Right renal cortex interstitium (tissue), 3 donors: ENCODE measurements at places on chromosomes 7 and 10.

- DNase-seq = no peak
These were observed 93.3 kb upstream of the DUSP5 start for GRCh38 chr10:110404413-110404812.

DNA sequence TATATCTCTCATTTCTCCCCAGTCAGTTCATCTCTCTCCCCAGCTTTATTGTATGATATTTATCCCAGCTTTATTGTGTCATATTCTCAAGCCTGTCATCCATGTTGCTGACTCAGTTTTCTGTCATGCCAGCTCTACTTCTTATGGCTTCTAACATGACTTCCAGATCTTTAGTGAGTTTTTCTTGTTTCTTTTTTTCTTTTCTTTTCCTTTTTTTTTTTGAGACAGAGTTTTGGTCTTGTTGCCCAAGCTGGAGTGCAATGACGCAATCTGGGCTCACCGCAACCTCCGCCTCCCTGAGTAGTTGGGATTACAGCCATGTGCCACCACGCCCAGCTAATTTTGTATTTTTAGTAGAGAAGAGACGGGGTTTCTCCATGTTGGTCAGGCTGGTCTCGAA, 28.7 kb upstream of the CALU start:
- DNase-seq = no peak

GRCh38 chr7:146331369-146331768, 214.8 kb downstream of the CNTNAP2 start:
- DNase-seq = no peak

DNA sequence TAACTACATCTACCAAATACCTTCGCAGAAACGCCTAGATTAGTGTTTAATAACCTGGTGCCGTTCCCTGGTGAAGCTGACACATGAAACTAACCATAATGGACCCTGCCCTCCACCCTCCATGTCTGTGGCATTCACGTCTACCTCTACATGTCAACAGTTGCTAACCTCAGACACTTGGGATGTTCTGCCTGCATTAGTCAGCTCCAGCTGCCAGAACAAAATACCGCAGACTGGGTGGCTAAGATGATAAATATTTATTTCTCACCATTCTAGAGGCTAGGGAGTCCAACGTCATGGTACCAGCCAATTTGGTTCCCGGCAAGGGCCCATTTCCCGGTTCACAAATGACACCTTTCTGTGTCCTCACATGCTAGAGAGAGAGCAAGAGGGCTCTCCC, 118.5 kb upstream of the CHST15 start:
- no peak for DNase-seq

DNA sequence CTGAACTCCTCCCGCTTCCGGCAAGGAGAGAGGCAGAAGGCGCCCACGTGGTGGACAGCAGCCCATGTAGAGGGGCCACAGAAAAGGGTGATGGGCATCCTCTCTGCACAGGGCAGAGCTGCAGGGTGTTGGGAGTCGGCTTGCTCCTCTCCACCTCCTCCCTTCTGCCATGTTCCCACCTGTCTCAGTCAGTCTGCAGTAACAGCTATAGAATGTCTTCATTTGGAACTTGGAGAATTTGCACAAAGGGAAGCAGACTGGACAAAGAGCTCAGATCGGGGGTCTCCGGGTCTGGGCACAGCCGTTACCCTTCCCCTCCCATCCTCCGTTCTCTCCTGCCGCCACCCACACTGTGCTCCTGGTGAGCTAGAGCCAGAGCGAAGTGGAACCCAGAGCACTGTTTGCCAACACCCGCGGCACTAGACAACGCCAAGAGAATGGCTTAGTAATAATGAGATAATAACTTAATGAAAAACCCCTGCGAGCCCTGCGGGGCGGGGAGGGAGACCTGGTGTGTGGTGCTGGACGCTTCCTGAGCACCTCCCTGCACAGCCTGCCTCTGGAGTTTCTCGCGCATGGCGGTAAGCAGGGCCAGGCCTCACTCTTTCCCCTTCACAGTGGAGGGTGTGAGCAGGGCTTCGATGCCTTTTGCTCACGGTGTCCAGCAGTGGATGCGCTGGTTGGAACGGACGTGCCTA, 254.7 kb downstream of the PAXIP1 start:
- DNase-seq = no peak

DNA sequence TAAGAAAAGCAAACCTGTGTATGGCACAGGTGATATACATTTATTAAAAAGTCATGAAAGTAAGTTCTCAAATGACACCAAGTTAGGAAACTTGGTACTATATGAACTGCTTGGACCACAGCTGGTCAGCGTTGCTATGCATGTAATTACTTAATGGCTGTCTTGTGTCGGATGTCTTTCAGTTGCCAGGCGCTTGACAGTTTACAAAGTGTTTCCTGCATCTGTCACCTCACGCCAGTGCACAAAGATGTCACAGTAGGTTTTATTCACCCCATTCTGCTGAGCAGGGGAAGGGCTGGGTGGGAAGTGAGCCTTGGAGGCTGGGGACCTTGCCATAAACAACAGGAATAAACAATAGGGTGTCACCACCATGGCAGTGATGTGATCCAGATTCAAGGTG, 35.8 kb downstream of the ADAM12 start:
- DNase-seq = no peak

DNA sequence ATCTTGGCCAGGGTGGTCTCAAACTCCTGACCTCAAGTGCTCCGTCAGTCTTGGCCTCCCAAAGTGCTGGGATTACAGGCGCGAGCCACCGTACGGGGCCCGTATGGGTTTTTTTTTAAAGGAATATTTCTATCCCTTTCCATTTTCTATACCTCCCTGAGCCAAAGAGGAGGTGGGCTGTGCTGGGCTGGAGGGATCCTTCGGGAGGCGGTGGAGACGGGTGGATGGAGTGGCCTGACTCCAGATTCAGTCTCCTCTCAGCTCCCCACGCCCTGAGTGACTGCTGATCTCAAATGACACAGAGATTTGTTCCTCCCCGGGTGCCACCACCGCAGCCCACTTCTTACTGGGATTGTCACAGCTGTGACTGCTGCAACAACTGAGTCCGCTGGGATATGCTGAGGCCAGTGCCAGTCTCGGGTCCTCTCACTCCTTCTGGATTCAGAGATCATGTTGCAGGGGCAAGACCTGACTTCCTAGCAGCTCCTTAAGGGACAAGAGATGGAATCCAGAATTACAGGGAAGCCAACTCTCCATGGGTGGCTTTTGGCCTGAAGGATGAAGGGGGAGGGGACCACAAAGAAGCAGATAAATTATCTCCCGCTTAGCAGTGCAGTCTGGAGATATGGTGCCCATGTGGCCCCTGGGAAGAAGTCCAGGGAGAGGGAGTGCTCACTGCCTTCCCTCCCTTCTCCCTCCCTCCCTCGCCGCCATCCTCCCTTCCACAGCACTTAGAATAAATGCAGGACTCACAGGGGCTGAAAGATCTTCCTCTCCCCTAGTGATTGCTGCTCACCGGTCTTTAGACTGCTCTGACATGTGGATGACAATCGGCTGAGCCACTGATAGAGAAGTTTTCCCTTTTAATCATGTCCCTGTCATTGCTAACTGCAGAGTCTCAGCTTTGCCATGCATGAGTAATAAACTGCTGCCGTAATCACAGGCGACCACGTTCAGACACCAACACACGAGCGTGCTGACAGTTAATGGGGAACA, 14.3 kb downstream of the GALNT17 start:
- no peak for DNase-seq

DNA sequence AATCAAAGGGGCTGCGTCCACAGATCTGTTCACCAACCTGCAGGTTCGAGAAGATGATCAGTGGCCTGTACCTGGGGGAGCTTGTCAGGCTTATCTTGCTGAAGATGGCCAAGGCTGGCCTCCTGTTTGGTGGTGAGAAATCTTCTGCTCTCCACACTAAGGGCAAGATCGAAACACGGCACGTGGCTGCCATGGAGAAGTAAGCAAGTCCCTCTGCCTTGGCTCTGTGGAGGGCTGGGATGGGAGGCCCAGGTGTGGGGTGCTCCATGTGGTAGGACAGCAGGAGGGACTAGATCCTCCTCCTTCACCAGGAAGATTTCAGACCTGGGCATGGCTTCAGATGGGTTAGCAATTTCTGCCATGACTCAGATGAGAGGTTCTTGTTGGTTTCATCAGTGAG, 25.9 kb downstream of the HKDC1 start:
- DNase-seq = no peak

DNA sequence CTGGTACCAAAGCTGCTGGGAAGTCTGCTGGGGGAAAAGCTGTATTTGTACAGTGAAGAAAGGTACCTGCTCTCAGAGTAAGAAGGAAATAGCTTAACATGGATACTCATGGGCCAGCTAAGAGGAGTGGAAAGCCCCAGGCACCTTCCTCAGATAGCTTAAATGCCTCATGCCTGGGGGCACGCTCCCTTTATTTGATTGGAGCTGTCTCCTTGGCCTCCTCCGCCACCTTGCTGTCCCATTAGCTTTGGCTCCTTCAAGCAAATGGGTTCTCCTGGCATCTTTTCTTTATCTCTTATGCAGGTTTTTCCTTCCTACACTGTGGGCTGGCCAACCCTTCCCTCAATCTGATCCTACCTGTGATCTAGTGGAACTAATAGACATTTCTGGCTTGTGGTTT, 318.5 kb downstream of the SH2D4B start:
- no peak for DNase-seq

GRCh38 chr10:8640301-8640700, 585.8 kb downstream of the GATA3 start:
- DNase-seq = no peak

GRCh38 chr7:137579913-137580640, 236.5 kb upstream of the PTN start:
- no peak for DNase-seq

- DNase-seq = no peak
These were observed 100.2 kb upstream of the PRSS58 start for GRCh38 chr7:142357953-142358520.

GRCh38 chr7:16350634-16351033, 70.7 kb downstream of the CRPPA start:
- no peak for DNase-seq

- no peak for DNase-seq
These were observed 144.9 kb downstream of the PAXIP1 start for GRCh38 chr7:154857728-154858681.

DNA sequence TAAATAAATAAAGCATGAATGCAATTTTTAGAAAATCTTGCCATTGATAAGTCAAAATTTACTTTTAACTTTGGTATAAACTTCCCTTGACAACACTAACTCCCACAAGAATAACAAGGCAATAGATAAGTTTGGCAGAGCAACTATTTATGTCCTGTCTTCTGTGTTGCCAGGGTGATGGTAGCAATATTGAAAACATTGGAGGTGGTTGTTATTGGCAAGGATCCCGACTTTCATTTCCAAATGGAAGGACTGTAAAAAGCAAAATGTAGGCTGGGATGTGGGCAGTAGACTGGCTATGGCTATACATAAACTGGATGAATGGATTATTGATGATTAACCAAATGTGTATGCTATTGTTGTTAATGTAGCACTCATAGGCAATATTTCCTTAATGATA, 134.9 kb upstream of the CACNA2D1 start:
- DNase-seq = no peak

DNA sequence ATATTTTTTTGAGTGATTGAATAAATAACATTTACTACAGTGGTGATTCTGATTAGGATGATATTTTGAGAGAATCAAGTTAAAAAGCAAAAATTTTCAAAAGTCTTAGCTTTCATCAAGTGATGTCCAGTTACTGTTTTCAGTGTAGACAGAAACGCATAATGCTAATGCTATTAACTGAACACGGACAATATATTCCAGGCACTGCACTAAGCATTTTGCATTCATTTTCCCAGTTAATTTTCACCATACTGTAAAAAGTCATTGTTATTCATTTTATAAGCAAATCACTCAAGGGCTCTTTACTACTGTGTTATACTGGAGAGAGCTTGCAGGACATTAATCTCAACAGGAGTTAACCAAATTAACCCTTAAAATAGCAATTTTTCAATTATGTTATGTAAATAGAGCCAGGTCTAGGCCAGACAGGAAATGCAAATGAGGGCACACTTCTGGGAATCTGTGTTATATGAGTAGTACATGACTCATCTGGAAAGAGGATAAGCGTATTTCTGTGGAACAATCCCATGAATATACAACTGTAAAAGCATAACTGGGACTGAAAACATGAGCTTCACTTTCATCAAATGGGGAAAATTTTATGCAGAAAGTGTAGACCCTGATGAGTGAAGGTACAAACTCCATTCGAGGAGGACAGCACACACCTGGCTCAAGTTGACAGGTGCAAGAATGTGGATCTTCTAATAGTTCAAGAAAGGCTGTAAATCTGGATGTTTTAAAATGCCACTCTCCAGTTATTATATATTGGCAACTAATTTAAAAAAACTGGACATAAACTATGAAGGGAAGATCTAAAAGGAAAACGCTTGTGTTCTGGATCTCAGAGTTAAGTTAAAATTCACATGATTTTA, 75.4 kb downstream of the ANK3 start:
- DNase-seq = no peak

DNA sequence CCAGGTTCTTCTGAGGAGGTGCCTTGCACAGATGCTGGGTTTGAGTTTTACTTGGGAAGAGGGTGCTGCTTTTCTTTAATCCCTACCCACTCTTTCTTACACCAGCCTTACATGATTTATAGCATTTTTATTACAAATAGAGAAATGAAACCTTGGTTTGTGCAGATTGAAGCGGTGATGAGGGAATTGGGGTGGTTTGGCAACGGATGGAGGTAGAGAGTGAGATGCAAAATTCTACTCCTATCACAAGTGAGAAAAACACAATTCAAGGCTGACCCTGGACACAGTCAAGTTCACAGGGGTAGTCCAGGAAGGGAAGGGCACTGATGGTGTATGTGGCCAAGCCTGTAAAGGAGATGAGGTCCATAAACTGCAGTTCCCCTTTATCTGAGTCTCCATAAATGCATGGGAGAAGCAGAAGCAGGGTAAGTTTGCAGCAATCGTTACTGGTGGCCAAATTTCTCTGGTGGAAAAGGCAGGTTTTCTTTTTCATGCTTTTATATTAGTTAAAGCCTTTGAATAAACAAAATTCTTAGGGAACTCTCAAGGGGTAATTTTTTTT, 214.3 kb downstream of the JAZF1 start:
- no peak for DNase-seq

- no peak for DNase-seq
These were observed 43.8 kb upstream of the SEC61G start for GRCh38 chr7:54802841-54803240.

- DNase-seq = no peak
These were observed 92.0 kb downstream of the SVIL start for GRCh38 chr10:29542723-29543122.

DNA sequence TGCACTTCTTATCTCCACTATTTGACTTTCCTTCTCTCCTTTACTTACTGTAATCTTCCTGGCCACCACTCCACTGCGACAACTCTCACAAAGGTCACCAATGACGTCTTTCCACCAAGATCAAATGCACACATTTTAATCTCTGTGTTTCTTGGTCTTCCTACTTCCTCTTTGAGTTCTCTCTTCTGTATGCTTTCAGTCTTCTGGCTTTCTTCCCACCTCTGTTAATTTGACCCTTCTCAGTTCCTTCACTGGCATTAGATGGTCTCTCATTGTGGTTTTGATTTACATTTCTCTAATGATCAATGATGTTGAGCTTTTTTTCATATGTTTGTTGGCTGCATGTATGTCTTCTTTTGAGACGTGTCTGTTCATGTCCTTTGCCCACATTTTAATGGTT, 31.9 kb downstream of the FAM107B start:
- DNase-seq = no peak

- DNase-seq = no peak
These were observed 2.7 kb downstream of the PRSS37 start for GRCh38 chr7:141838581-141838980.

- no peak for DNase-seq
These were observed 138.0 kb downstream of the TES start for GRCh38 chr7:116348346-116348745.
